ENCODE measurements at places on chromosomes 11 and 22.

DNA sequence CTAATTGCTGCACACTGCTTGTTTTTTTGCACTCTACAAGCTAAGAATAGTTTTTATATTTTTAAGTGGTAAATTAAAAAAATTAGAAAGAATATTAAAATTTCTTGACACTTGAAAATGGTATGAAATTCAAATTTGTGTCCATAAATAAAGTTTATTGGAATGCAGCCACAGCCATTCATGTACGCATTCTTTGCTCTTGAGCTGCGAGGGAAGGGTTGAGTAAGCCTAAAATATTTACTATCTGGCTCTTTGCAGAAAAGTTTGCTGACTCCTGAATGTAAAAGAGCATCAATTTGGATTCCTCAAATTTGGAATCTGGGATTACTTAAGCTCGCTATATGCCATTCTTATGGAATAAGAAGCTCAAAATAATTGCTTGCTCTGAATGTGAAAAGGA lies 3.4 kb upstream of the ADAMTS8 start:
- no peak for DNase-seq

GRCh38 chr11:2175659-2176058 lies 4.0 kb upstream of the TH start:
- no peak for DNase-seq

GRCh38 chr22:32389685-32390084 lies 22.4 kb downstream of the RTCB start:
- peak; percentile 16 for DNase-seq

DNA sequence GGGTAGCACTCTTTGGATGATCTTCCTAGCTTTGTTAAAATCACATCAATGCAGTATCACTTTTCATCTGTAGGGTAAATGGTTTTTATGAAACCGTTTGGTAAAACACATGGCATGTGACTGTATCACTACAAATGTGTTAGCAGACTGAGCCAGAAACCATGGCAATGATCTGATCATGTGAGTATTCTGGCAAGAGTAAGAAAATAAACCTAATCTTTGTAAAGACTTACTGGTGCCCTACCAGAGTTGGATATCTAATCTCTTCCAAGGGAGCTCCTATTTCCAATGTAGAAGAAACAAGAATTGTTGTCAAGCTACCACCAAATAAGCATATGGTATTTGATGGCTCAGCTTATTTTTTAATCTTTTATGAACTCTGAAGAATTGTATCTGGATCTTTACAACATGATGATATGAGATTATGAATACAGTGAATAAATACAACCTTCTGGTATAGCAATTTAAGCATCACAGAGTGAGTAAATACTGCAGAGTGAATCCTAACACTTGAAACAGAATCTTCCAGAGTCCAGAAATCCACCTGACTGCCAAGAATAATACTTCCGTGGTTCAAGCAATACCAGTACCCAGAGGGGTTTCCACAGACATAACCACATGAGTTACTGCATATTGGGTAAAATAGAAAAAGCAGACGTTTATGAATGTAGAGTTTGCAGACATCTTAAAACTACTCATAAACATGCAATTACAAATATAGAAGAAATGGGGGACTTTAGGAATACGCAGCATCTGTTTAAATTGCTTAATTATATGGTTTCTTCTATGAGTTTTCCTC lies 238.8 kb downstream of the TTC28 start:
- no peak for DNase-seq

- no peak for DNase-seq
Observed at GRCh38 chr22:44824271-44824670, 71.9 kb downstream of the ARHGAP8 start.

GRCh38 chr11:69116671-69117070 lies 39.1 kb upstream of the SMIM38 start:
- no peak for DNase-seq

GRCh38 chr11:80632156-80632555 lies 1191.3 kb upstream of the TENM4 start:
- no peak for DNase-seq

DNA sequence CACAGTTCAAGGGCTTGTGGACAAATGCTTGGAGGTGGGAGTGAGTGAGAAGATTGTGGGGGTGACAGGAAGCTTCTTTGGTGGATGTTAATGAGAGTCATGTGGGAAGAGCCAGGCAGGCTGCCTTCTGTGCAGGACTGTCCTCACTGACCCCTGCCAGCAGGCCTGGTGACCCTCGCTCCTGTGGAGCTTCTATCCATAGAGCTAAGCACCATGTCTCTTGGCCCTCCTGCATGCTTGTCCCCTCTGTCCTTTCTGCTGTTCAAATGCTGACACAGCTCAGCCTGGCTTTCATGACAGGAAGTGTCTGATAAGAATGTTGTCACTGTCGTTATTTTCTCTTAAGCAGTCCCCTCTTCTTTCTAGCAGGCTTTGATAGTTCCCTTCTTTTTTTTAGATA lies 37.6 kb downstream of the NAT10 start:
- no peak for DNase-seq

DNA sequence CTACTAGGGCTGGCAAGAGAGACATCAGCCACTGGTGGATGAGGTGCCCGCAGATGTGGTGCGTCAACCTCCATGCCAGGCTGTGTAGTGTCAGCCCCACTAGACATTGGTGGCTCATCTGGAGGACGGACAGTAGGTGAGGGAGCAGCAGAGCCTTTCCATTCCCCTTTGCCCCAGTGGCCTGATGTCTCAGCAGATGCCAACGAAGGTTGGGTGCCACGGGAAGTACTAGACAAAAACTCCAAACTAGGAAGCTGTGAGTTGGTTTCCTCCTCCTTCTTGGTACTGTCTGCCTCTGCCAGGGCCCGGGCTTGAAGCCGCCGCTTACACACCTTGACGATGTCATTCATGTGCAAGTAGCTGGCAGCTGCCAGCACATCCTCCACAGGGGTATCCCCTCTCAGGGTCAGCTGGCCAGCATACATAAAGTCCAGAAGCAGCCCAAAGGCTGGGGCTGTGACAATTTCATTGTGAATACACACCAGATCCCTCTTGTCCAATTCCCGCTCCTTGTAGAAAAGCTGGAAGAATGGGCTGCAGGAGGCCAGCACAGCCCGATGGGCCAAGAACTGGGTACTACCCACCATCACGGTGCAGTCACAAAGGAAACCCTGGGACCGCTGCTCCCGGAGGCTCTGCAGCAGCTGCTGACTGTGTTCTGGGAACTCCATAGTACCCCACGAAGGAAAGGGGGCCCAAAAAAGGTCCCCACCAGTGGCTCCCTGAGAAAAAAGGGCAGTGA lies 795 bp downstream of the ZBTB3 start:
- no peak for DNase-seq

DNA sequence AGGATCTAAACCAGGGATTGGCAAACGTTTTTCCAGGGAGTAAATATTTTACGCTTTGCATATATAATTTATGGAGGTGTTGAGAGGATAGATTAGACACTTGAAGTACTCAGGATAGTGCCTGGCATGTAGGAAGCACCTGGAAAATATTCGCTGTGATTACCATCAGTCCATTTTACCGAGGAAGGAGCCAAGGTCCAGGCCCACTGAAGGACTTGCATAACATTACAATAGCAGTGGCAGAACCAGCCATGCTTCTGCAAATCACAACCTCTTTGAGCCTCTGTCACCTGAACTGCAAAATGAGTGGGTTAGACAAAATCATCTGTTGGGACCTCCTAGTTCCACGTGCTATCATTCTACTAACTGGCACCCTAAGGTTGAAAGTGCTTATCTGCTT lies 5.4 kb downstream of the FUT4 start:
- DNase-seq, result no peak

DNA sequence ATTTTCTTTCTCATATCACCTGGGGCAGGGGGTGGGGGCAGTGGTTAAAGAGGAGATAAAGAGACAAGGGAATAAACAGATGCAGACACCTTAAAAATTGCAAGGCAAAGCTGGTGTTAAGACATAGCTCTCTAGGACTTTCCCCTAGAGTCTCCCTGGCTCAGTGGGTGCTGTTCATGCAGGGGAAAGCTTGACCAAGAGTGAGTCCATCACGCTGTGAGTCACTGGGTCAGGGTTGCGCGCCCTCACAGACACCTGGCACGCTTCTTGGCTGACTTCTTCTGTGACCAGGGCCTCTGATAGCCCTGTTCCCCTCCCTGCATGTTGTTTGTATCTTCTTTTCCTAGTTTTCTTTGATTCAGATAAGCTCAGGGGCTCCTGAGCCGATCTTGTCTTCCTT lies 31.9 kb downstream of the COMMD9 start:
- DNase-seq, result no peak

DNA sequence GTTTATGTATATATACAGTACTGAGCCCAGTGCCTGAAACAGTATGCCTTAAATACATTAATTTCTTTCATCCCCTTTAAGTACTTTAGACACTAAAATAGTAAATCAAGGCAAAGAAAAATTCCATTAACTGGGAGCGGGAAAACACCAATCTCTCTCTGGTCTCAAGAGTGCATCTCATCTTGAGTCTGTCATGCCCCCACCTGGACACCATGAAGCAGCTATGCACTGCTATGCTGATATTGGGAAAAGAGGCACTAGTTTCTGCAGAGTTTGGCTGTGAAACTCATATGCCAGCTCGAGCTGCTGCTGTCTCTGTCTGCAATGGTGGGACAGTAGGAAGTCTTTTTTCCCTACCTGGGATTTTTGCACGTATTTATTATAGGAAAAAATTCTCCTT lies 754.4 kb upstream of the RAG2 start:
- DNase-seq, result no peak

GRCh38 chr11:95459291-95460042 lies 228.5 kb upstream of the SESN3 start:
- DNase-seq, result no peak

DNA sequence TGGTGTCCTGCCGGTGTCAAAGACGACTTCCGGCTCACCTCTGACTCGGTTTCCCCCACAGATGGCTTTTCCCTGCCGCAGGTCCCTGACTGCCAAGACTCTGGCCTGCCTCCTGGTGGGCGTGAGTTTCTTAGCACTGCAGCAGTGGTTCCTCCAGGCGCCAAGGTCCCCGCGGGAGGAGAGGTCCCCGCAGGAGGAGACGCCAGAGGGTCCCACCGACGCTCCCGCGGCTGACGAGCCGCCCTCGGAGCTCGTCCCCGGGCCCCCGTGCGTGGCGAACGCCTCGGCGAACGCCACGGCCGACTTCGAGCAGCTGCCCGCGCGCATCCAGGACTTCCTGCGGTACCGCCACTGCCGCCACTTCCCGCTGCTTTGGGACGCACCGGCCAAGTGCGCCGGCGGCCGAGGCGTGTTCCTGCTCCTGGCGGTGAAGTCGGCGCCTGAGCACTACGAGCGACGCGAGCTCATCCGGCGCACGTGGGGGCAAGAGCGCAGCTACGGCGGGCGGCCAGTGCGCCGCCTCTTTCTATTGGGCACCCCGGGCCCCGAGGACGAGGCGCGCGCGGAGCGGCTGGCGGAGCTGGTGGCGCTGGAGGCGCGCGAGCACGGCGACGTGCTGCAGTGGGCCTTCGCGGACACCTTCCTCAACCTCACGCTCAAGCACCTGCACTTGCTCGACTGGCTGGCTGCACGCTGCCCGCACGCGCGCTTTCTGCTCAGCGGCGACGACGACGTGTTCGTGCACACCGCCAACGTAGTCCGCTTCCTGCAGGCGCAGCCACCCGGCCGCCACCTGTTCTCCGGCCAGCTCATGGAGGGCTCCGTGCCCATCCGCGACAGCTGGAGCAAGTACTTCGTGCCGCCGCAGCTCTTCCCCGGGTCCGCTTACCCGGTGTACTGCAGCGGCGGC lies 5.5 kb downstream of the B3GNT6 start:
- no peak for DNase-seq

DNA sequence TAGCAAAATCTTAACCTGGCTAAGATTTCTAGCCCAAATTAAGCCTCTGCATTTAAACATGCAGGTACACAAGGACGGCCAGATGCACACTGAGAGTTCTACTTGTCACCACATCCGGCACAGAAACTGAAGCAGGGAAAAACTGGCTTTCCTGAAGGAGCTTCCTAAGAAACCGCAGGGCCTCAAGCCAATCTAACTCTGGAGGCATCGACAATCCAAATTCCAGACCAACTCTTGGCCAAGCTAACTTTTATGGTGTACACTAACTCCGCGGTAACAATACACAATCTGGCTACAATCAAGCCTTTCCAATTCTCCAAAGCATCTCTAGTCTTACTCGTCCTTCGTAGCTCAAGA lies 1.2 kb downstream of the MSANTD2 start:
- no peak for DNase-seq

DNA sequence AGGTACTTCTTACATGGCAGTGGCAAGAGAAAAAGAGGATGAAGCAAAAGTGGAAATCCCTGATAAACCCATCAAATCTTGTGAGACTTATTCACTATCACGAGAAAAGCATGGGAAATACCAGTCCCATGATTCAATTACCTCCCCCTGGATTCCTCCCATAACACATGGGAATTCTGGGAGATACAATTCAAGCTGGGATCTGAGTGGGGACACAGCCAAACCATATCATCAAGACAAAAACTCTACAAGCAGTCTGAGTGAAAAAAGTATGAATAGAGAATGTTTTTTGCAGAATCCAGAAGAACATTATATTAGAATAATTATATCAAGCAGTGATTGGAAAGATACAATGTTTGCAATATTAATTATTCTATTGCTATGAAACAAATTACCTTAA lies 893.7 kb downstream of the FAM181B start:
- DNase-seq, result no peak

GRCh38 chr11:126864934-126865333 lies 135.6 kb downstream of the KIRREL3 start:
- no peak for DNase-seq

Data from activated CD4-positive, alpha-beta T cell treated with anti-CD3 and anti-CD28 coated beads, Interleukin-2, amount 50 U/mL, for 4 hours (primary cell).